Activated CD4-positive, alpha-beta T cell treated with anti-CD3 and anti-CD28 coated beads, Interleukin-2, amount 50 U/mL, for 4 hours (primary cell): ENCODE measurements at places on chromosomes 1 and 21.

DNA sequence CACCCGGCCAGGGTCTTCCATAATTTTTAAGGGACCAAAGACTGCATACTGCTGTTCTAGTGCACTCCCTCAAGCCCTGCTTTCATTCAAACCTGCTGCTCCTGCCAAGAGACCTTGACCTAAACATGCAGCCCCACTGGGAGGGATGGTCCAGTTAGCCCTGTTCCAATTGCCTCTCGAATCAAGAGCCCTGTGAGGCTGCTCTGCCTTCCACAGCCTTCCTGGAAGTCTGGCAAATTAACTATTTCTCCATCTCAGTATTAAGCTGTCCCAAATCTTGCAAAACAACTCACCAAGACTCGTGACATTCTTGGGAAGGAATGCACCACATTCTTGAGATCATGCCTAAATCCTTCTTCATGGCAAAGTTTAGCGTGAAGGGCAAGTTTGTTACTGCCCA, 231.3 kb downstream of the C1orf94 start:
- no peak for DNase-seq

GRCh38 chr1:38555594-38555993, 304.0 kb downstream of the RRAGC start:
- DNase-seq, result no peak

- DNase-seq, result no peak
Observed at GRCh38 chr1:164718821-164719220, 159.8 kb downstream of the PBX1 start.

GRCh38 chr1:183277821-183278738, 92.0 kb downstream of the LAMC2 start:
- DNase-seq, result no peak
